BE2C (cell line): ENCODE measurements at places on chromosomes 6 and 20.

DNA sequence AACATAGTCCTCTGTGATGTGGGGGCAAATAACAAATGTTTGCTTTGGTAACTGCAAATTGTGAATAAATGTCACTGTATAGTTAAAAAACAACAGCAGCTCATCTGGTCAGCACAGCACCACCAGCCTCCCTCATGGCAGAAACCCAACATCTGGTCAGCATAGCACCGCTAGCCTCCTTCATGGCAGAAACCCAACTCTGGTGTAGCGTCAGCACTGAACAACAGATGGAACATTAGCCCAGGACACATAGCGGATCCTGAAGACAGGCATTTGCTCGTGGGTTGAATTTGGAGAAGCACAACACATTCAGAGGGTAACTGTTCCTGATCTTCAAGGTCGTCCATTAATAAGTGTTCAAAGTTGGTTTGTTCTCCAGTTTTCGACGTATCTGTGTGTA lies 265.9 kb downstream of the DLL1 start:
- peak; percentile 30 for DNase-seq

DNA sequence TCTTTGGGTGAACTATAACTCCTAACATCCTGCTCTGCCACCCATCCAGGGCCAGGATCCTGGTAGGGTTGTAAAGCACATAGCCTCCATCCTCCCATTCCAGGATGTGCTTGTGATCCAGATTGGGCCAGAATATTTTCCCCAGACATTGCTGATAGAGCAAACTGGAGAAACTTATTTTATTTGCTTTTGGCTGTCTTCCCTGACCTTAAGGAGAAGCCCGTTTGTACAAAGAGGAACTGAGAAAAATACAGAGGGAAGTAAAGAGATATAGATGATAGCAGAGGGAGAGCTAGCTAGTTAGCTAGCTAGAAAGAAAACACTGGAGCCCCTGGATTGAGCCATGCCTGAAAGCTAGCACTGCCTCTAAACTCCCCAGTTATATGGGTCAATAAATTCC lies 9.0 kb upstream of the HDAC2 start:
- DNase-seq = no peak

DNA sequence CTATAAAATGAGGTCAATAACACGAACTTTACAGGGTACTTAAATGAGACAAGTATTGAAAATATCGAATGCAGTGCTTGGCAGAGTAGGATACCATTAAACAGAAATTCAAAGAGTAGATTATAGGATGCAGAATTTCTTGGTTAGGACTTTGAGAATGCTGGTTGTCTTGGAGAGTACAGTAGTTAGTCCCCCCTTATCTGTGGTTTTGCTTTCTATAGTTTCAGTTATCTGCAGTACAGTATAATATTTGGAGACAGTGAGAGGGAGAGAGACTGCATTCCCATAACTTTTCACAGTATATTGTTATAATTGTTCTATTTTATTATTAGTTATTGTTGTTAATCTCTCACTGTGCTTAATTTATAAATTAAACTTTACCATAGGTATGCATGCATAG lies 290.5 kb downstream of the BTBD9 start:
- DNase-seq = no peak

GRCh38 chr6:63963769-63964315 lies 328.2 kb downstream of the PHF3 start:
- DNase-seq = no peak

DNA sequence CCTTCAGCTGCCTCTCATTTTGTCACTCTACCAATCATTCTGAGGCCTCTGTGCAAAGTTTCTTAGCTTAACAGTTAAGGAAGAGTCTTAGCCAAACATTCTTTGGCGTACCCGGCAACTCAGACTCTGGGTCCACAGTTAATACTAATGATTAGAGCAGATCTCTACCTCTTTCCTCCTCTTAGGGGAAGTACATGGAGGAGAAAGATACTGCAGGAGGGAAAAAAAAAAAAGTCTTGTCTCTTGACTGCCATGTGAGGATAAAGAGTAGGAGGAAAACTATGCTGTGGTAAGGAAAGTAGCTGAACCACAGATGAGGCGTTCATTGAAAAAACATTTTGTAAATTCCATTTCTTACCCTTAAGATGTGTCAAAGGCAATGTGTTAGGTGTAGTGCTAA lies 44.0 kb upstream of the MARCKS start:
- no peak for DNase-seq

GRCh38 chr20:40812415-40812925 lies 123.4 kb upstream of the MAFB start:
- DNase-seq = no peak
